HuH-7.5 (cell line): ENCODE measurements at places on chromosomes 3 and 15.

DNA sequence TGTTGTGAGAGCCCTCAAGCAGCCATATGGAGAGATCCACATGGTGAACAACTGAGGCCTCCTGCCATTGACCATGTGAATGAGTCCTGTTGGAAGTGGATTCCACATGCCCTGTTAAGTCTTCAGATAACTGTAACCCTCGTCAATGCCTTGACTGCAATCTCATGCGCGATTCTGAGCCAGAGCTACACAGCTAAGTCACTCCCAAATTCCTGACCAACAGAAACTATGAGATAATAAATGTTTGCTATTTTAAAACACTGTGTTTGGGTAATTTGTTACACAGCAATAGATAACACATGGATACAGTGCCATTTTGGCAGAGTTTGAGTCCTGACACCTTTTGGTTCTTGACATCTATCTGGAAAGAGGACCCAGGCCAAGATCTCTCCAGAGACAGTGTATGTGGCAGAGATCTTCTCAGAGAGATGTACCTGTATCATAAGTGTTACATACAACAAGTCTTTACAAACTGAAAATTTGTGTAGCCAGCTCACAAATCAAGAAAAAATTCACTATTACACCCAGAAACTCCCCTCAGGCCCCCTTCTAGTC lies 34.5 kb upstream of the BNC1 start:
- DNase-seq: no peak

GRCh38 chr3:42493798-42494151 lies 8.7 kb upstream of the VIPR1 start:
- no peak for DNase-seq

DNA sequence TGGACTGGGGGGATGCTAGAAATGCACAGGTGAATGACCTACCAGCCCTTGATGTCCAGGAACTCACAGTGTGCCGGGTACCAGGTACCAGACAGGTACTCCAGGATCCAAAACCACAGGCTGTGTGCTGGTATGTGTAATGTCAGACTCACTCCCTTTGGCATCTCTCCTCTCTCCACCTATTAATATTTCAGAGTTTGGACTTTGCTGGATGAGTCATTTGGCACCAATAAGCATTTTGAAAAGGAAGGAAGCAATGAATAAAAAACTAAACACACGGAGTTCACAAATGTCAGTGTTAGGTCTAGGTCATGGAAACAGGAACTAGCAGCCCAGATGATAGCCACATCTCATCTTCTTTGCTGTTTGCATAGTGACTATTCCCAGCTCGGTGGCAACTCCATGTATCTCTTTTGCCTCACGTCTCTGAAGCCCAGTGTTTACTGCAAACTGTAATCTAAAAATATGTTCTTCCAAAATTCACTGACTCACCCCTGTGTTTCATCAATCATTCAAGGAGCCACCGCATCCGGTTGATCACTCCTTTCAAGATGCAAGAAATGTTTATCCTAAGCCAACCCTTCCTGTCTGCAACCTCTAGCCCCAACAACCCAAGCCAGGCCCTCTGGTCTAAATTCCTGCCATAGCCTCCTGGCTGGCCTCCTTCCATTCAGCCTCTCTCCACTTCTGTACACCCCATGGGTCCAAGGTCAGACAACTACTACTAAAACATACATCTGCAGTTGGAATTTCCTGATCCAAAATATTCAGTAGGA lies 8.4 kb downstream of the ITGB5 start:
- no peak for DNase-seq

- no peak for DNase-seq
These were observed 196.1 kb downstream of the CNTN6 start for GRCh38 chr3:1288805-1289494.

GRCh38 chr15:68812597-68813431 lies 7.9 kb downstream of the ANP32A start:
- DNase-seq: no peak

DNA sequence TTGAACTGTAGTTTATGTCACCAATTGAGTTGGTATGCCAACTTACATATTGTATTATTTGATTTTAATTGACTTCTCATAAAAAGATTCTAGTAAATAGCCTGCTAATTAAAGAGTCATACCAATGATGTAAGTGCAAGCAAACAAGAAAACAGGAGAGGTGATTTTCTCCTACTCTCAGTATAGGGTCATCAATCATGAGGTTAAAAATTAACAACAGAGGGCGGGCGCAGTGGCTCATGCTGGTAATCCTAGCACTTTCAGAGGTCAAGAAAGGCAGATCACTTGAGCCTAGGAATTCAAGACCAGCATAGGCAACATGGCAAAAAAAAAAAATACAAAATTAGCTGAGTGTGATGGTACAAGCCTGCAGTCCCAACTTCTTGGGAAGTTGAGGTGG lies 108.7 kb downstream of the MYO9A start:
- DNase-seq: peak; percentile 52

- DNase-seq: no peak
These were observed 32.3 kb downstream of the CBLB start for GRCh38 chr3:105836533-105836932.
